SW480 (cell line): ENCODE measurements at places on chromosomes 16 and 17.

- no peak for DNase-seq
Observed at GRCh38 chr17:68100000-68100641, 64.6 kb downstream of the KPNA2 start.

DNA sequence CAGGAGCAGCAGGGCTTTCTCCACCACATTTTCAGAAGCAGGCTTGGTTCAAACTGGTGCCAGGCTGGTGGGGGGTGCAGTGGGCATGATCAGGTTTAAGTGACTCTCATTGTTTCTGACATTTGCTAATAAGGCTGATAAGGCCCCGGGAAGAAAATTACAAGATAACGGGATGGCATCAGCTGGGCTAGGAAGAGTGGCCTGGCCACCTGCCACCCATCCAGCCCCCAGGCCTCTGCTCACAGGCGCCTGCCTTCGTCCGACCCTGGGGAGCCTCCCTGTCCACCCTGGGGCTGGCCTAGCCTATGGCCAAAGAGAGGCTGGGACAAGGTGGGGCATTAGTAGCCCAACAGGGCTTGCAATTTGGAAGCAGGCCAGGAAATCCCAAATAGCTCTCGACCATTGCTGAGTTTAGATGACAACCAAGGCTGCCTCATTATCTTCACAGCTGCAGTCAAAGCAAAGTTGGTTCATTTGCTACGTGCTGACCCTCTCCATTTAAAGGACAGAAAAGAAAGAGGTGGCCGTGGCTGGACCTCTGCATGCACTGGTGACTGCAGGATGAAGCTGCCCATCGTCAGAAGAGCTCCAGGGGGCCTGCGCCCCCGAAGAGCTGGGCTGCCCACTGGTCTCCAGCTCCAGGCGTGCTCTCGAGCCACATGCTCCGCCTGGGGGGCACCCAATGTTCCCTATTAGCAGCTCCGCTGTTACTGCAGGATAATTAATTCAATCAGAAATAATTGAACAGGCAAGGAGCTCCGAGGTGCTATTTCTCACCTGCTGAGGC, 44.9 kb downstream of the PEMT start:
- no peak for DNase-seq

- DNase-seq: peak; percentile 39
Observed at GRCh38 chr17:20189302-20189701, 180.1 kb downstream of the SPECC1 start.

- DNase-seq: no peak
Observed at GRCh38 chr16:14321542-14321941, 250.4 kb downstream of the MRTFB start.

DNA sequence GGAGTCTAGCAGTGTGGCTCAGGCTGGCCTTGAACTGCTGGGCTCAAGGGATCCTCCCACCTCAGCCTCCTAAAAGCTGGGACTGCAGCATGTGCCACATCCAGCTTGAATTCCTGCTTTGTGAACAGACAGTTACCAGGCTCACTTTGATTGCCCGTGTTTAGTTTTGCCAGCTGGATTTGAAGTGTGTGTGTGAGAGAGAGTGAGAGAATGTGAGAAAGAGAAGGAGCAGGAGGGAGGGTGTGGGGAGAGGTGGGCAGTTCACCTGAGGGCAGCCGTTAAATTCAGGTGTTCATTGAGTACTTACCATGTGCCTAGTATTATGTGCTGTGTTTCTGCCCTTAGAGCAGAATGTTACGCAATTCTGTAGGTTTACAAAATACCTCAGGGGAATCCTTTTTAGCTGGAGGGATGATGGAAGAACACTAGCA, 4.7 kb downstream of the DUSP14 start:
- DNase-seq: no peak

- no peak for DNase-seq
Observed at GRCh38 chr17:35708951-35709350, 22.5 kb upstream of the RASL10B start.

- no peak for DNase-seq
Observed at GRCh38 chr17:604765-605164, 109.9 kb downstream of the VPS53 start.
